ENCODE measurements at places on chromosomes 7 and 10. TPM values are rescaled to one million over a fixed set of nuclear protein-coding genes. Genes with fewer than 3 reads are reported as not detected.
A peak's percentile ranks its signal among the peaks of the same experiment; 100 is the strongest.

Gene GLCCI1
- 10.9 TPM for total RNA-seq

Gene PAX4
- total RNA-seq, result not detected

Gene EVX1
- not detected for total RNA-seq

Gene INSYN2A
- 0.10 TPM for total RNA-seq

Gene MMRN2
- total RNA-seq, result 0.40 TPM

Gene NPSR1
- not detected for total RNA-seq

DNA sequence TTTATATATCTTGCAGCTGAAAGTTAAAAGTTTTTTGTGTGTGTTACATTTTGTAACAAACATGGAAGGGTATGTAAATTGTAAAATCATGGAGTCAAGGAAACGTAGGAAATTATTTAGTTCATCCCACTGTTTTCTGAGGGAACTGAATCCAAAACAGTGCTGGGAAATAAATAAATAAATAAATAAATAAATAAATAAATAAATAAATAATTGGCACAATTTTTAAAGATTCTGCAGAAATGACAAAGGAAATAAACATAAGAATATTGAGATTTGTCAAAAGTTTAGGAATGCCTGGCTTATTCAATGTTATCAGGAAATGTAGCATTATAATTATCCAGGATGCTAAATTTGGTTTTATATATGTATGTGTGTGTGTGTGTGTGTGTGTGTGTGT lies 91.4 kb upstream of the AGBL3 start:
- no peak for DNase-seq

GRCh38 chr10:118712080-118712479 lies 42.7 kb downstream of the CACUL1 start:
- no peak for DNase-seq

DNA sequence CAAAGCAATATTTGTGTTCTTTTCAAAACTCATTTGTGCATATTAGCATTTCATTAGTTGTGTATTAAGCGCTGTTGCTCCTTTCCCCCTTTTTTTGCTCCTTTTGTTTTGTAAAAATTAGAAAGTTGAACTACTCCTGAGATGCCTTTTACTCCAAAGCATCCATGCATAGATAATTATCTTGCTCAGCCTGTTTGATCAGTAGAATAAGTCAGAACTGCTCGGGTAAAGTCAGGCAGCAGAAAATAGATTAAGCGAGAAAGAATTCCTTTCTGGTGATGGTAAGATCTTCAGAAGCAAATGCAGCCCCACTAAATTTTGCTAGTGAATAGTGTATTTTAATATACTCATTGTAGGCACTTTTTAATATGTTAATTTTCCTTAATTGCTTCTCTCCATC lies 227.1 kb downstream of the TEX36 start:
- no peak for DNase-seq

DNA sequence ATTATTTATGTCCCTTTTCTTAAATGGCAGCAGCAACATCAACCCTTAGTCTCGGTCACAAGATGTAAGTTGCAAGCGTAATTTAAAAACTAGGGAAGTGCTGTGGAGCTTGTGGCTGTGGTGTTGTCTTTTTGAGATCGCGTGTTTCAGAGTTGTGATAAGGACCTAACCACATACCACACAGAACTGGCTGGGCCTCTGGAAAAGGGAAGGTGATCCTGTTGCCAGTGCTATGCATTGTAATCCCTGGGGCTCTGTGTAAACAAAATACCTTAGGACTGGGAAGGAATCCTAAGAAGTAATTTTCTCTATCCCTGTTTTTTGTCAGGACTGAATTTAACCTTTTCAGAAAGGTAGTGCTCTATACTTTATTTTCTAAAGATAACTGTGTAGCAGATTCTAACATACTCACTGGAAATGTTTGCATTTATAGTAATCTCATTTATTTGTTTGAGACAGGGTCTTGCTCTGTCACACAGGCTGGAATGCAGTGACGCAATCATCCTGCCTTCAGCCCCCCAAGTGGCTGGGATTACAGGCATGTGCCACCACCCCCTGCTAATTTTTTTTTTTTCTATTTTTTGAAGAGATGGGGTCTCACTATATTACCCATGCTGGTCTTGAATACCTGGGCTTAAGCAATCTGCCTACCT lies 60.4 kb downstream of the INPP5F start:
- DNase-seq, result no peak

GRCh38 chr10:111934931-111935330 lies 248.6 kb downstream of the GPAM start:
- DNase-seq, result no peak

GRCh38 chr7:158160199-158160598 lies 427.4 kb downstream of the PTPRN2 start:
- no peak for DNase-seq

- DNase-seq, result peak; percentile 82
These were observed 35.5 kb upstream of the PPIF start for GRCh38 chr10:79311581-79312407.

DNA sequence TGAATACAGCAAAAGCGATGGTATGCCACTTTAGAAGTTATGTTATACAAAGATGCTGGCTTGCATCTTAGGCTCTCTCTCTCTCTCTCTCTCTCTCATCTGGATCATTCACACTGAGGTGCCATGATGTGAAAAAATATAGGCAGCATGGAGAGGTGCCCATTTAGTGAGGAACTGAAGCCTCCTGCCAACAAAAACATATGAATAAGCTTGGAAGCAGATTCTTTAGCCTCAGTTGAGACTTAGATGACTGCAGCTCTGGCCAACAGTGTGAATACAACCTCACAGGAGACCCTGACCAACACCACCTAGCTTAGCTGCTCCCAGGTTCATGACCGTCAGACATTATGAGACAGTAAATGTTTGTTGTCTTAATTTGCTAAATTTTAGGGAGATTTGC lies 560.1 kb upstream of the LRRTM3 start:
- DNase-seq, result no peak

- no peak for DNase-seq
These were observed 78.6 kb downstream of the CDH23 start for GRCh38 chr10:71475243-71475871.

DNA sequence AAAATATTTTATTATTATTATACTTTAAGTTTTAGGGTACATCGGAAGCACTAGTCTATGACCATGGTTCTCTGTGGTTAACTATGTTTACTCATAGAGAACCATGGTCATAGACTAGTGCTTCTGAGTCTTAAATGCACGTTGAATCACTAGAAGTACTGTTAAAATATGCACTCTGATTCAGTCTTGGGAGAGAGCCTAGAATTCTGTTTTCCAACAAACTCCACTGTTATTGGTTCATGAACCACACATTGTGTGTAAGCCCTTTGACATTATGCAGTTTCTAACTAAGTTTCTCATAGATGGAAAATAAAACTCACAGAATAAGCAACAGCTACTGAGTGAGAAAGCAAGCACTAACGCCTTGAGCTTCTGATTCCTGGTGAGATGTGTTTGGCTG lies 1120.6 kb downstream of the SORCS1 start:
- DNase-seq, result no peak
